ENCODE measurements at places on chromosomes 7 and 10. TPM values are rescaled to one million over a fixed set of nuclear protein-coding genes. Genes with fewer than 3 reads are reported as not detected.

BMS1 gene
- total RNA-seq: 14.6 TPM

TIMM23B gene
- total RNA-seq: 14.8 TPM

DLX5 gene
- not detected for total RNA-seq

GPR22 gene
- total RNA-seq: not detected

PAX2 gene
- not detected for total RNA-seq

WIPF3 gene
- not detected for total RNA-seq

INSIG1 gene
- 283 TPM for total RNA-seq

FAM25C gene
- total RNA-seq: not detected

PLEKHS1 gene
- total RNA-seq: not detected

OPN4 gene
- not detected for total RNA-seq

TRPV5 gene
- total RNA-seq: not detected

Data from activated CD4-positive, alpha-beta memory T cell treated with anti-CD3 and anti-CD28 coated beads, Interleukin-2, amount 10 ng/mL, durations not matched to agents 7 days and 5 days (primary cell).